IgD-negative memory B cell (primary cell): ENCODE measurements at places on chromosomes 6 and 20. TPM values are rescaled to one million over a fixed set of nuclear protein-coding genes. Genes with fewer than 3 reads are reported as not detected.

Gene OOEP
- 0.79 TPM for polyA plus RNA-seq

Gene SIRPA
- polyA plus RNA-seq = 0.26 TPM

Gene AGPAT4
- 0.98 TPM for polyA plus RNA-seq

Gene PTCRA
- polyA plus RNA-seq = 1.0 TPM

Gene FOXQ1
- polyA plus RNA-seq = not detected

Gene SAMD3
- polyA plus RNA-seq = 7.1 TPM

Gene CDH4
- polyA plus RNA-seq = not detected

Gene C6orf141
- not detected for polyA plus RNA-seq

Gene EIF2S2
- 22.8 TPM for polyA plus RNA-seq

Gene FAM83C
- polyA plus RNA-seq = not detected

Gene GMPR
- polyA plus RNA-seq = 1.3 TPM

Gene ZSWIM1
- polyA plus RNA-seq = 5.8 TPM

Gene NAA20
- polyA plus RNA-seq = 51.6 TPM

Gene OR2J3
- polyA plus RNA-seq = not detected

Gene TMC2
- polyA plus RNA-seq = not detected

Gene LPA
- polyA plus RNA-seq = not detected

Gene SNX21
- polyA plus RNA-seq = 2.4 TPM

Gene CGA
- not detected for polyA plus RNA-seq

Gene TRIM15
- not detected for polyA plus RNA-seq

Gene TRIM10
- not detected for polyA plus RNA-seq

Gene CNR1
- 2.5 TPM for polyA plus RNA-seq

Gene CCM2L
- not detected for polyA plus RNA-seq

Gene DUSP15
- polyA plus RNA-seq = not detected

Gene PRDM13
- polyA plus RNA-seq = not detected

Gene CDSN
- polyA plus RNA-seq = not detected

Gene ERGIC3
- 119 TPM for polyA plus RNA-seq

Gene SLC44A4
- polyA plus RNA-seq = not detected

Gene EPB41L1
- 0.83 TPM for polyA plus RNA-seq

Gene SRSF12
- 0.41 TPM for polyA plus RNA-seq

Gene PSMG4
- 43.5 TPM for polyA plus RNA-seq

Gene FNDC11
- 2.5 TPM for polyA plus RNA-seq

Gene VSX1
- not detected for polyA plus RNA-seq

Gene KIF25
- polyA plus RNA-seq = not detected

Gene BRPF3
- polyA plus RNA-seq = 8.9 TPM

Gene CTAGE9
- polyA plus RNA-seq = not detected

Gene DEFB127
- not detected for polyA plus RNA-seq

Gene CST2
- not detected for polyA plus RNA-seq

Gene TBC1D32
- 4.2 TPM for polyA plus RNA-seq

Gene ZNF311
- not detected for polyA plus RNA-seq

Gene CAP2
- not detected for polyA plus RNA-seq

Gene SDCBP2
- 0.91 TPM for polyA plus RNA-seq

Gene ZC2HC1B
- not detected for polyA plus RNA-seq

Gene MRAP2
- not detected for polyA plus RNA-seq

Gene GGTLC1
- polyA plus RNA-seq = not detected

Gene VNN1
- polyA plus RNA-seq = not detected

Gene UBE2C
- 0.46 TPM for polyA plus RNA-seq

Gene RSPO4
- polyA plus RNA-seq = not detected

Gene MUC21
- polyA plus RNA-seq = not detected

Gene MRPS10
- polyA plus RNA-seq = 44.8 TPM

Gene GSTA3
- polyA plus RNA-seq = not detected

Gene PPP1R16B
- 68.0 TPM for polyA plus RNA-seq

Gene SCRT2
- polyA plus RNA-seq = not detected
